Esophagus muscularis mucosa (tissue), 4 donors: ENCODE measurements at places on chromosomes 16 and 17. TPM values are rescaled to one million over a fixed set of nuclear protein-coding genes. Genes with fewer than 3 reads are reported as not detected.

- no peak overlapping the region for H3K4me3 ChIP-seq
- peak; percentile 53 for DNase-seq
- no peaks in the 10 kb centered on the region for H3K27me3 ChIP-seq
- H3K36me3 ChIP-seq = no peaks in the 10 kb centered on the region
- H3K27ac ChIP-seq = no peak overlapping the region
- H3K4me1 ChIP-seq = no peaks in the 10 kb centered on the region
Measured at GRCh38 chr16:50861970-50862411, 120.1 kb downstream of the CYLD start.

DNA sequence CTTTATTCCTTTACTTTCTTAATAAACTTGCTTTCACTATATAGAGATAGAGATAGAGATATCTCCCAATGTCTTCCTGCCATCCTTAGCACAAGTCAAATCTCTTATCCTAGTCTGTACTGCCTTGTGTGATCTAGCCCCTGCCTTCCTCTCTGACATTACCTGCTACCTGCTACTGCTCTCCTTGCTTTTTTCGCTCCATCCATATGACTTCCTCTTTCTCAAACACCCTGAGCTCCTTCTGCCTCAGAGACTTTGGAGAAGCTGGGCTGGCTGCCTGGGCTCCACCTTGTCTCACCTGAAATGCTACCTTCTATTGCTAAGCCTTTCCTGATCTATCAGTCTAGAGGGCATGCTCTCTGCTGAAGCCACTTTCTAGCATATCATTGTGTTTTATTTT is 24.7 kb upstream of the WSB1 start:
- H3K4me3 ChIP-seq = no peak overlapping the region
- H3K27ac ChIP-seq = no peak overlapping the region
- no peak for DNase-seq
- H3K27me3 ChIP-seq = no peaks in the 10 kb centered on the region
- H3K4me1 ChIP-seq = no peaks in the 10 kb centered on the region
- no peaks in the 10 kb centered on the region for H3K36me3 ChIP-seq

The KRTAP16-1 gene
- not detected for total RNA-seq

DNA sequence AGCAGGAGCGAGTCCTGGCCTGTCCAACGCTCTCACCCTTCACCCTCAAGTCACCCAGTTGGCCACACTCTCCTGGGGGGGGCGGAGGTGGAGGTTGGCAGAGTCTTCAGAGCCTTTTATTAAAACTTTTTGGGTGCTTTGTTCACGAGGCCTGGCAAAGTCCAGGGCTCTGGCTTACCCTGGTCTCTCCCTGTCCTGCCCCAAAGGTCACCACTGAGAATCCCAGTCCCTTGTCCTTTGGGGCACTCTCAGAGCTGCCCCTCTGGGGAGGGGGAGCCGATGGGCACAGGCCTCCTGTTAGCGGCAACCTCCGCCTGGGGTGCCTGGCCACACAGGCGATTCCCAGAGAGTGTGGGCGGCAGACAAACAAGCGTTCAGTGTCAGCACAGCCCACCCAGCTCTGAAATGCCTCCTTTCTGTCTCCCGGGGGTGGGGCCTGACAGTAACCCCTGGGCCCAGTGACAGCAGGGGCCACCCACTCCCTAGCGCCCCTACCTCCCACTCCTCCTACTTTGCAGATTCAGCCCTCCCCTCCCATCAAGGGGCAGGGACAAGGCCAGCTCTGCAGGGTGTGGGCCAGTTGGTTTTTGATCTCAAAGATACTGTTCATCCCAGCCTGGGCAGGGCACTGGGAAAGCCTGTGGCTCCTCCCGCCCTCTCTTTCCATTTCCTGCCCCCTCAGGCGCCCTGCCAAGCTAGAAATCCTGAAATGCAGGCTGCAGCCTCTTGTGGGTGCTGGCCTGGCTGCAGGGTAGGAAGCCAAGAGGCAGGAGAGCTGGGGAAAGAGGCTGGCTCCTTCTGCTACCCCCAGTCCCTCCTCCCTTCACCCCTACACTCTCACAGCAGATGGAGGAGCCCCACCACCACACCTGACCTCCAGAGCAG is 36.6 kb upstream of the EMP2 start:
- no peak for DNase-seq
- H3K27ac ChIP-seq = peak overlapping the region; percentile 42
- peaks cover 24% of the 10 kb centered on the region for H3K27me3 ChIP-seq
- peaks cover 22% of the 10 kb centered on the region for H3K4me1 ChIP-seq
- no peak overlapping the region for H3K4me3 ChIP-seq

DNA sequence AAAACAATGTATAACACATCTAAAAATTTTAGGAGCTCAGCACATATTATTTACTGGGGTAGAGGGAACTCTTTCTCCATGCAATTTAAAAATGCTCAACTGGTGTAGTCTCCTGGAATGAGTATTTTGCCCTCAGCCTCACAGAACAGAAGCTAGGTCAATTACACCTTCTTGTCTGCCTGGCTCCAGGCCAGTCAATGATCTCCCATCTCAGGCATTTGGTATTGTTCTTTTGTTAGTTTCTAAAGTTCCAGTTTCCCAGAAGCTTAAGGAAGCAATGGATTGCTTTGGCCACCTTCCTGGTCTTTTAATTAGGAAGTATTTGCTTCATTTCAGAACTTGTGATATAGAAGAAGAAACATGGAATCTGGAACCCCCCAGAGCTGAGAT is 360.3 kb upstream of the ASIC2 start:
- H3K4me1 ChIP-seq = no peaks in the 10 kb centered on the region
- DNase-seq = no peak
- no peak overlapping the region for H3K27ac ChIP-seq
- H3K4me3 ChIP-seq = no peak overlapping the region

The CSH2 gene
- total RNA-seq = not detected

The SLC5A2 gene
- 0.66 TPM for total RNA-seq

The KRT32 gene
- not detected for total RNA-seq

The MATCAP1 gene
- total RNA-seq = 17.7 TPM

The MT1E gene
- total RNA-seq = 428 TPM

The ARL17B gene
- 19.4 TPM for total RNA-seq

DNA sequence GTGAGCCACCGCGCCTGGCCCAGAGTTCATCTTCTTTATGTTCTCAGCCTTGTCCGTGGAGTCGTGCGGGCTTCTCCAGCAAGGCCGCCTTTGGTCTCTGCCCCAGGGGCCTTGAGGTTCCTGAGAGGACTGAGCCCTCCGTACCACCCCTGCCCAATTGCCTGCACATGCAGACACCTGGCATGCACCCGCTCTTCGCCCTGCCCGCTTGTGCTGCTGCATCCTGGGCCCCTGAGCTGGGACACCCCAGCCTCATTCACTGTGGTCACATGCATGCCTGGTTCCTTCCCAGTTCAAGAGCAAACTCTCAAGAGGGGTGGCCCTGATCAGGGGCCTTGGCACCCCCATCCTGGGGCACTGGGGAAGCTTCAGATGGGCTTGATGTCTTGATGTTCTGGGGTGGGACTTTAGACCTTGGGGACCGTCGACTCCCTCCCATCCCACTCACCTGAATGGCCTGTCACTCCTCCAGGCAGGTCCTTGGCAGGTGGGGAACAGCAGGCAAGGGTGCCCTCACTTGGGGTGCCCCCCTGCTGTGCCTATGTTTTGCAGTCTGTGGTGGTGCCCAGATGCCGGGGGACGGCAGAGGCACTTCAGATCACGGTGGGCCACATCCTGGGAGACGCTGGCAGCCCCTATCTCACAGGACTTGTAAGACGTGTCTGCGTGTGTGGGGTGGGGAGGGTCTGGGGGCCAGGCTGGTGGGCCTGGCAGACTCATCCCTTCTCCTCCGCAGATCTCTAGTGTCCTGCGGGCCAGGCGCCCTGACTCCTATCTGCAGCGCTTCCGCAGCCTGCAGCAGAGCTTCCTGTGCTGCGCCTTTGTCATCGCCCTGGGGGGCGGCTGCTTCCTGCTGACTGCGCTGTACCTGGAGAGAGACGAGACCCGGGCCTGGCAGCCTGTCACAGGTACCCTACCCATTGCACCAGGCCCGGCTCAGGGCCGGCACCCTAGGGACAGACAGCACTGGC is 12.7 kb upstream of the SPNS2 start:
- H3K27me3 ChIP-seq = no peaks in the 10 kb centered on the region
- no peaks in the 10 kb centered on the region for H3K36me3 ChIP-seq
- H3K27ac ChIP-seq = no peak overlapping the region
- DNase-seq = no peak
- peaks cover 2% of the 10 kb centered on the region for H3K4me1 ChIP-seq

GRCh38 chr16:46986438-46986837 is 13.0 kb upstream of the DNAJA2 start:
- no peaks in the 10 kb centered on the region for H3K4me1 ChIP-seq
- H3K36me3 ChIP-seq = no peaks in the 10 kb centered on the region
- no peak overlapping the region for H3K27ac ChIP-seq
- no peaks in the 10 kb centered on the region for H3K27me3 ChIP-seq
- no peak overlapping the region for H3K4me3 ChIP-seq

The RGS11 gene
- total RNA-seq = 18.2 TPM

DNA sequence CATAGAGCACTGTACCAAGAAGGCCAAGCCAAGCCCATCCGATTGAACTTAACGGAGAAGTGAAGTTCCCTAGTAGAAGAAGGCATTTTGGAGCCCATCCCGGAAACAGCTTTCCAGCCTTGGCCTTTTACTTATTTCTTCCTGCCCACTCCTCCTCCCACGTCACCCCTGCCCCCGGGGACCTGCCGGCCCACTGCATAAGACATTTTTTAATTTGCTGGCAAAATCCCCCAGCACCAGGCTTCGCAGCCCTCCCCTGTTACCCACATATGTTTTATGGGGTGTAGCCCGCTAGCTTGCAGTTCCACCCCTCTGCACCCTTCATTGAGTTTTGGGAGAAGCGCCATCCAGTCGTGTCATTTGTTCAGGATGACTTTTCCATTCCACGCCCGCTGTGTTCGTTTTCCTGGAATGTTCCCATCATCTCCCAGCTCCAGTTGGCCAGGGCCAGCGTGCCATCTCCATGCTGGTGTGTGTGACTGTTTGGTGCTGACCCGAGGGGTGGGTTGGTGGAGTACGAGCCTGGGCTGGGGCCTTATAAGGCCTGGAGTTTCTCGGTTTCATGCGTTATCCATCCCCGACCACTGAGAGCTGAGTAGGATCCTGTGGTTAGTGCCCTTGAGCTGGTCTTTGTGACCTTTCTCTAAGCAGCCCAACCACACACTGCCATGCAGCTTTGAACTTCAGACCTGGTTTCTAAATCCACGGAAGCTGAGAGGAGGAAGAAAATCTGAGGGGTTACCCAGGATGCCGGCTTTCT is 20.0 kb upstream of the TBX2 start:
- H3K27me3 ChIP-seq = no peaks in the 10 kb centered on the region
- no peak overlapping the region for H3K27ac ChIP-seq
- H3K36me3 ChIP-seq = no peaks in the 10 kb centered on the region
- DNase-seq = no peak

The WFIKKN1 gene
- 0.42 TPM for total RNA-seq

The SARM1 gene
- total RNA-seq = 11.4 TPM

GRCh38 chr16:85461814-85462713 is 151.1 kb upstream of the GSE1 start:
- H3K4me1 ChIP-seq = peaks cover 59% of the 10 kb centered on the region
- H3K4me3 ChIP-seq = peak overlapping the region; percentile 51
- no peaks in the 10 kb centered on the region for H3K36me3 ChIP-seq
- H3K27ac ChIP-seq = peak overlapping the region; percentile 61
- H3K27me3 ChIP-seq = no peaks in the 10 kb centered on the region
- DNase-seq = no peak

The SPATA2L gene
- 25.9 TPM for total RNA-seq

- no peak for DNase-seq
- no peak overlapping the region for H3K27ac ChIP-seq
- no peaks in the 10 kb centered on the region for H3K27me3 ChIP-seq
- no peak overlapping the region for H3K4me3 ChIP-seq
- H3K36me3 ChIP-seq = no peaks in the 10 kb centered on the region
- H3K4me1 ChIP-seq = peaks cover 5% of the 10 kb centered on the region
Measured at GRCh38 chr16:57906382-57907316, 64.3 kb downstream of the CNGB1 start.

The NPIPA2 gene
- 3.8 TPM for total RNA-seq

DNA sequence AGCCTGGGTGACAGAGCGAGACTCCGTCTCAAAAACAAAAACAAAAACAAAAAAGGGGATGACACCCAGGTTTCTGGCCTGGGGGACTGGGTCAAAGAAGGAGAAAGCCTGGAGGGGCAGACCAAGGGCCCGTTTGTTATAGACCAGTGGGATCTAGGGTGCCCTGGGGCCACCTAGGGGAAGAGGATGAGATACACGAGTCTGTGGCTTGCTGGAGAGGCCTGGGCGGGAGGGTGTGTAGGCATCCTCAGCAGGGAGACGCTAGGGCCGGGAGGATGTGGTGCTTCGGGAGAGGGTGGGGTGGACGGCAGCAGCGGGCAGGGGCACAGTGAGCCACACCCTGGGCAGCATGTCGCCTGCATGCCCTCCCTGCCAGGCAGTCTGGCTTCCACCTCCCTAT is 17.1 kb upstream of the CRK start:
- peaks cover 63% of the 10 kb centered on the region for H3K4me1 ChIP-seq
- H3K4me3 ChIP-seq = no peak overlapping the region
- peaks cover 100% of the 10 kb centered on the region for H3K36me3 ChIP-seq
- no peaks in the 10 kb centered on the region for H3K27me3 ChIP-seq
- no peak overlapping the region for H3K27ac ChIP-seq

DNA sequence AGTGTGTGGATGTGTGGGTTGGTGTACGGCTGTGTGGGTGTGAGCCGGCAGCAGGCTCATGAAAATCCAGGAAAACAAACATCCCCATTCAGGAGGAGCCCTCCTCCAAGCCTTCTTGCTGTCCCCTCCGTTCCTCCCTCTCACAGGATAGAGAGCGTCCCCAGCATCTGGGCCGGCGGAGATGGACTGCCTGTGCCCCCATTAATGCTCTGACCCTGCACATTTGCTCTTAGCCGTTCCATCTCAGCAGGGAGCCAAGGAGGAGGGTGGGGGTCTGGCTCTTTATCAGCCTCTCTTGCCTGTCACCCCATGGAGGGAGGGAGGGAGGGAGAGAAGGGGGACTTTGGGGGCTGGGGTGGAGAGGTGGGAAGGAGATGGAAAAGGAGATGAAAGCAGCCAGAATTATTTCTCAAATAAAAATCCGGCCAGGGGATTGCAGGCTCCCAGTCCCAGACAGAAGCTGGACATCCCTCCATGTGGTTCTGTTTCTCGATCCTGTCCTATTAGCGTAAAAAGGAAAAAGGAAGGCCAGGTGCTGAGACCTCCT is 240.0 kb upstream of the ZFHX3 start:
- no peaks in the 10 kb centered on the region for H3K36me3 ChIP-seq
- peaks cover 52% of the 10 kb centered on the region for H3K27me3 ChIP-seq
- no peak for DNase-seq
- H3K4me1 ChIP-seq = no peaks in the 10 kb centered on the region

DNA sequence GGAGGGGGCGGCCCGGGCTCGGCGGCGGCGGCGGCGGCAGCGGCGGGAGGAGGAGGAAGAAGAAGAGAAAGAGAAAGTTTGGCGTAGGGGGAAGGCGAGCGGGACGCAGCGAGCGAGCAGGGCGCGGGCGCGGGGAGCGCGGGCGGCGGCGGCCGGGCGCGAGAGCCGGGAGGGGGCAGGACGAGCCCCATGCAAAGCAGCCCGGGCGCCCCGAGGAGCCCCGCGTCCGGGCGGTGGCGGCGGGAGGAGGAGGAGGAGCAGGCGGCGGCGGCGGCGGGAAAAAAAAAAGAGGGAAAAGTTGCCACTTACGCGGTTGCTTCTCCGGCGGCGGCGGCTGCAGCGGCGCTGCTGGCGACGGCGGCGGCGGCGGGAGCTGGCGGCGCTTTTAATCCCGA is 10.3 kb upstream of the ZFHX3 start:
- peak overlapping the region; percentile 86 for H3K4me3 ChIP-seq
- peak overlapping the region; percentile 96 for H3K27ac ChIP-seq
- no peaks in the 10 kb centered on the region for H3K27me3 ChIP-seq
